ENCODE measurements at places on chromosomes 5 and 9.

GRCh38 chr9:16864649-16865434 is 5.6 kb downstream of the BNC2 start:
- DNase-seq: no peak

DNA sequence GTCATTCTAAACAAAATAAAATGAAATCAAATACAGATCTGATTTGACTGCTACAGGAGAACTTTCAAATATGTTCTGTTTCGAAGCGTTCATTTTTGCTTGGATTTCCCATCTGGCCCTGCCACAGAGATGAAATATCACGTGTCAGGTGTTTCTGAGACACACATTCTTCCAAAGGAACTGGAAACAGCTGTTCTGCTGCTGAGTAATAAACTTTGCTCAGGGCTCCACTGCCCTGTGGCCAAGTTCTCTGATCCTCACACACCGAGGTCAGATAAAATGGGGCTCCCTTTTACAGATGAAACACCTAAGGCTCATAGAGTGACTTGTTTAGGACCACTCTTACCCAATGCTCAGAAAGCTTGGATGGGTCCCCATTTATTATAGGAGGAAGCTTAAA is 42.5 kb downstream of the FRMPD1 start:
- DNase-seq: no peak

DNA sequence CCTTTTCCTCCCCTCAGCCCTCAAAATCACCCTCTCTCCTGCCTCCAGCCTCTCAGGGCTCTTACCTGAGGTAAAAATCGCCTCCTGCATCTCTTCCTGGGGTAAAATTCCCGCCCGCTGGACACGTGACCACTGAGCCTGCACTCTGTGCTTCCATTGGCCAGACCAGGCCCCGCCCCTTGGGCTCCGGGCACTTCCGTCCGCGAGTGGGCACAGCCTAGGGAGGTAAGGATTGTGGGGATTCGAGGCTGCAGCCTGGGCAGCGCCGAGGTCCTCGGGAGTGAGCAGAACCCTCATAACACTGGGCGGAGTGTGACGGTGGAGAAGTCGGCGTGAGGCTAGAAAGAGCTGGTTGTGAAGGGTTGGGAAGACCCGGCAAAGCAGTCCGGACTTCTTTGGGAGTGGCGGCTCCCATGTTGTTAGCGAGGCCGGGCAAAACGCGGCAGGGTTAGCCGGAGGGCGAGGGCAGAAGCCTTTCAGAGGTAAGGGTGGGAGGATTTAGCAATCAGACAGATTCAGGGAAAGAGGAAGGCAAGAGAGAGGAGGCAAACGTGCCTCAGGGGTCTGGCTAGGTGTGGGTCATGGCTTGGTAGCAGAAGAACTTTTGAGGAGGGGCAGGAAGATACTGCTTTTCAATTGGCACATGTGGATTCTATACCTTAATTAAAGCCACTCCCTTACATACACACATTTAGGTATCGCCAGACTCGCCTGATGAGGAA is at the start of gene SHOC1:
Gene SHOC1, minus strand, starts transcription at position 103 of the 722 bp plus-strand sequence. CDS start 3,519 bp downstream, outside the sequence.
- no peak for DNase-seq

GRCh38 chr5:170006021-170006420 is 25.7 kb upstream of the INSYN2B start:
- DNase-seq: no peak

GRCh38 chr9:131370638-131371037 is 23.2 kb upstream of the PRRC2B start:
- DNase-seq: no peak

DNA sequence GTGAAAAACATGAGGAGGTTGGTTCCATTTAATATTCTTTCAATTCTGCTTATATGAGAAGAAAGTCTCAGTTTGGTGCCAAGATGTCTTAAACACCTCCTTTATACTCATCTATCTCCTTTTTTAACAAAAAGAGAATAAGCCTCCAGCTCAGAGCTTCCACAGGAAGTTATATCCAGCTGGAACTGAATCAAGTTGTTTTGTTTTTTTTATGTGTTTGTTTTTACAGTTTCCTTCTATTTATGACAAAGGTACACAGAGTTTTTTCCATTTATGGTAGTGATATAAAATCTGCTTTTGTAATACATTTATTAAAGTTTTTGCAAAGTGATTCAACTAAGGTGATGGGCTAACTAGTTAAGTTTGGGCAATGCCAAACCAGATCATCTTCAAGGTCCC is 10.4 kb downstream of the SPARC start:
- no peak for DNase-seq

GRCh38 chr9:120913647-120914264 is 12.8 kb downstream of the TRAF1 start:
- DNase-seq: no peak

- DNase-seq: no peak
These were observed 15.3 kb downstream of the LHX3 start for GRCh38 chr9:136189394-136190236.

GRCh38 chr9:27626244-27627187 is 53.2 kb upstream of the C9orf72 start:
- DNase-seq: no peak

DNA sequence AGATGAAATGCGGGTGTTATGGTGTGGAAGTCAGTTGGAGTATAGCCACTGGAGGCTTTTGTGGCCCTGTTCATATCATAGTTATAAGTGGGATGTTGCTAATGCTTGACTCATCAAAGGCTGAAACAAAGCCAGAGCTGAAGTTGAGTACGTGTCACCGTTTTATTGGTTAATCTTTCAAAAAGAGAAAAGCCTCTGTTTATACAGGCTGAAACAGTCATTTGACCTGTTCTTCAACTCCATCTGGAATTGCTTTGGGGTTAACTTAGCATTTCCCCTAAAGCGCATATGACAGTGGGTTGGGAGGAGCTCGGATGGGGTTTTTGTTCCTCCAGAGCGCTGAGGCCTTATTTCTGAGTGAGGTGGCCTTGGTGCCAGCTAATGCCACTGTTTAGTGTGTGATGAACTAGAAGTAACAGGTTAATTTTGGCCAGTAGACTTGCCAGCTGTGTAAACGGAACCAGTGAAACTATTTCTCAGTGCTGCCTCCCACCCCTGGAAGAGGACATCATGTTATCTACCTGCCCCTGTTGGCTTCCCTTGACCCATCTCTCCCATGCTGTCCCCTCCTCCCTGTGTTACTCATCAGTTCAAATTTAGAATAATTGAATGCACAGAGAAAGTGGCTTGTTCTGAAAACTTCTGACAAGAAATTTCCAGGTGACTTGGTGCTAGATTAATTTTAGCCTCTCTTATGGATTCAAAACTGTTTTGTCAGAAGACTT is 34.2 kb downstream of the MTAP start:
- DNase-seq: no peak

DNA sequence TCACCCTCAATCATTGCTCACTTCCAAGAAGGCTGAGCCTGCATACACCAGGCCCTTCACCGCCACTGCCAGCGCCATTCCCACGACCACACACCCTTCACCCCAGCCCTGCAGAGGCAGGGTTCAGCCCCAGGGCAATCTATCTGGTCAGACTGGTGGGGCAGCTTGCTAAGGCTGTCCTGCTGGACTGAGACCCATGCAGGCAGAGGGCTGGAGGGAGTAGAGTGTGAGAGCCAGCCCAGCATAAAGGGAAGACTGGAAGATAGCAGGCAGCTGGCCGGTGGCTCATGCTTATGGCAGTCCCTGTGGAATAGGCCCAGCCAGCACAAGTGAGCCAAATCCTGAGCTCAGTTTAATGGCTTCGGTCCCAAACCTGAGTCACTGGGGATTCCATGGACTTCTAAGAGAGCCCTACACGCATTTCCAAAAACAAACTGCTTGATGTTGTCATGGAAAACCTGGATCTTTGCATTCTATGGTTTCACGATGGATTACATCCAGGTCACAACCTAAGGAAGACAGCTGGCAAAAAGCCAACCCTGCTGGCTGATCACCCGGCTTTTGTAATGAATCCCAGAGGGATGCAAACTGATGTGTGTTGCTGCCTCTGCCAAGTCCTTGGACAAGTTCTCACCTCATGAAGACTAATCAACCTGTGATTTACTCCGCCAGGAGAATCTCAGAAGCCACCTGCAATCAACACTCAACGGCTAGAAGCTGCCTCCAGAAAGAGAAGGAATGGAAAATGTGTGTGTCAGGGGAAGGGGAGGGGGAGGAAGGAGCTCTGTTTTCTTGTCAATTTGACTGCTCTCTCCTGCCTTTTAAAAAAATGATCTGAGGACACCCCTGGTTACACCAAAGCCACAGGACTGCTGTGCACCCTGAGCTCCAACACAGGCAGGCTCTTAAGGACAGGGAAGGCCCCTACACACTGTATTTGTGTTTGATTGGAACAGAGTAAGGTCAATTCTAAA is 143.6 kb downstream of the LHFPL2 start:
- no peak for DNase-seq

DNA sequence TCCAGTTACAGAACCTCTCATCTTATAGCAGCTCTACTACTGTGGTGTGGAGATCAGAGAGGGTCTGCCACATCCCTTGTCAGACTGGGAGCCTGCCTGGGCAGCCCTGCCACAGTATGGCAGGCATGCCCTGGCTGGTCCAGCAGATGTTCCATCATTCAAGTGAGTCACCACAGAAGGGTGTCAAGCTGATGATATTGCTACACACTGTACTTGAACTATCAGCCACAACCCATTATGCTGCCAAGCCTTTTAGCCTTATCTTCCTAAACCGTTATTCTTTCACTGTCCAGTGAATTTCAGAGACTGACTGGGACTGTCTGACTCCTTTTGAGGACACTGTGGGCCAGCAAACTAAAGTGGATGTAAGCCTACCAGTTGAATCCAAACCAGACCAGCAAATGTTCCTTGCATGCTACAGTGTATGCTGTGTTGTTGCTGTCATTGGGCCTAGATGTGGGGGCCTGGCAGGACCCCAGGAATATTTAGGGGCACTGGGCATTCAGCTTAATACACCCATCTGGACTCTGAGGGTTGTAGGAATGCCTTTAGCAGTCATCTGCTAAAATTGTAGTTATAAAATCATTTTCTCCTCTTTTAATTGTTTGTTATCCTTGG is 202.6 kb downstream of the NR3C1 start:
- DNase-seq: no peak

GRCh38 chr5:32692036-32692746 is 18.9 kb upstream of the NPR3 start:
- DNase-seq: no peak

DNA sequence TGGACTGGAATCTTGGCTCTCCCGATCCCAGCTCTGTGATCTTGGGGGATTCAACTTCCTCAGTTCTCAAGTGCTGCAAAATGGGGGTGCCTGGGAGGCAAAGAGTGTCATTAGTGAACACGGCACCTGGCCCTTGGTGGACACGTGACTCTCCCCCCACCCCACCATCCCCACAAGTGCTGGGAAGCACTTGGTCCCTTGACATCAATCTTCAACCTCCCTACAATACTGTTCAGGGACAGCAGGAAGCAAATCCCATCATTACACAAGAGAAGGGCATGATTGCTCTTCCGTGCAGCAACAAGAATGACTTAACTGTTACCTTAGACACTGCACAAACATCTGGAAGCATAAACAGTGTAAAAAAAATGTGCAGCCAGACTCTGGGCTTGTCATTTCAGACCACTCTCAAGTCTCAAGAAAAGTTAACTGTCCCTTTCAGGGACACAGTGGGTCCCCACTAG is 61.4 kb downstream of the PSMB7 start:
- no peak for DNase-seq

DNA sequence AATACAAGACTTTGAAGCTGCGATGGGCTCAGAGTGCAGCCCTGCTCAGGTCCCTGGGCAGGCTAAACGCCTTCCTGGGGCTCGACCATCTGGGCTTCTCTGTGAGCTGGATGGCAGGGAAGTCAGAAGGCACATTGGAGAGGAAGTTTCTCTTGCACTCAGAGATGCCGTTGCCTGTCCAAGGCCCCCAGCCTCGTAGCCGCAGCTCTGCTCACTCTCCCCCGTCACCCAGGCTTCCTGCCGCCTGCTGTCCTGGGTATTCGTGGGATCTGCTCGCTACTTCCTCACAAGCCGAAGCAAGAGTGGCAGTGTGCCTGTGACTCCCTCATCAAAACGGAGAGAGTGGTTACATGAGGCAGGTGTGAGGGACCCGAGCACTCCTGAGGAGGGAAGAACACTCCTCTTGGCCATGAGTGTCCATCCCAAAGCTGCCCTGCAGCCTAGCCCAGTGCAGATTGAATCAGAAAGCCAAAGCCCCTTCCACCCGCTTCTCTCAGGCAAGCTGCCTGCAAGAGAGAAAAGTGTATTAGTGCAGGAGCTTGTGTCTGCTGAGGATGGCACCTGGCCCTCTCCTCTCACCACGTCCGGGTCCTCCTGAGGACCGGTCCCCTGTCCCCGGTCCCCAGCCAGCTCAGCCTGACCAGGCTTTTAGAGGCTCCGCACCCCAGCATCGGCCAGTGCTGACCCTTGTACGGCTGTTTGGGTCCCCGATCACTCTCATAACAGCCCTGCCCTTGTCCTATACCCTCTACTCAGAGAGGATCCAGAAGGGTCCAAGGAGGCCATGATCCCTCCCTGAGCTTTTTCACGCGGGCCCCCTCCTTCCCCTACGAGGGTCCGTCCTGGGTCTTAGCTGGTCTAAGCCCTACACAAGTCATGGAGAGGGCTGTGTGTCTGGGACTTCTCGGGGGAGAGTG is 7.3 kb downstream of the FCN2 start:
- DNase-seq: no peak

GRCh38 chr5:36366883-36367282 is 65.2 kb upstream of the RANBP3L start:
- no peak for DNase-seq

- DNase-seq: no peak
These were observed 4.1 kb upstream of the TCF7 start for GRCh38 chr5:134110382-134110781.

DNA sequence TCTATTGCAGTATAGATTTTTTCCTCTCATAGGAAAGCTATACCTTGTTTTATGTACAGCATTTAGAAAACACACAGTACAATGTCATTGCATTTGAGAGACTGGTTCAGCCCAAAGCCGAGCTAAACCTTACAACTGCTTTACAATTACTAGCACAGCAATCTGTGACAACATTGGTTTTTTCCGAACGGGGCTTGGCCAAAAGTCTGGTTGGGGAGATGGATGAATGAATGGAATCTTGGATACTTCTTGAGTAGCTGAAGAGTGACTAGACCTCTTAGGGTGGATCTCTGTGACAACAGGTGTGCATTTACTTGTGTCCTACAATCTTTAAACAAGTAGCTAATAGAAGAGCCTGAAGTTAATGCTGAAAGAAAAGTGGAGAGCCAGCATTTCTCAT is 1.2 kb downstream of the SGCD start:
- no peak for DNase-seq

- DNase-seq: no peak
These were observed 155.4 kb downstream of the DOCK8 start for GRCh38 chr9:370086-370485.

- DNase-seq: no peak
These were observed 5.4 kb downstream of the SLC35A4 start for GRCh38 chr5:140570058-140570457.

DNA sequence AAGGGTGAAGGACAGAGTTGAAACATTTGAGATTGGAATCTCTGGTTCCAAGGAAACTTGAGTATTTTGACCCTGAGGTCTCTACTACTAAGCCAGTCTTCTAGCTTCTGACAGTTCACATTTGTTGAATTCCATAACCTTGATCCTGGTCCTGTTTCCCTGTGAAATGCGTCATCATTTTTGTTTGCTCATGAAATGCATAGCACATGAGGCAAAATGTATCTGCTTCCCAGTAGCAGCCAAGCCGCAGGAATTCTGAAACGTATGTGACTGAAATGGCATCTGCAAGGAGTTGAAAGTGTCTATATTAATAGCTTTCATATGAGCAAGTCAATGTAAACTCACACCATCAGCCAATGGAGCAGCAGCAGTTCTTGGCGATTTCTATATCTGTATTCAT is 307.9 kb downstream of the CSNK1G3 start:
- DNase-seq: no peak

GRCh38 chr9:135851748-135852147 is 55.6 kb downstream of the CAMSAP1 start:
- DNase-seq: no peak

- DNase-seq: no peak
These were observed 15.2 kb upstream of the ZCCHC9 start for GRCh38 chr5:81286059-81286617.
